ENCODE measurements at places on chromosomes 6 and 20.

DNA sequence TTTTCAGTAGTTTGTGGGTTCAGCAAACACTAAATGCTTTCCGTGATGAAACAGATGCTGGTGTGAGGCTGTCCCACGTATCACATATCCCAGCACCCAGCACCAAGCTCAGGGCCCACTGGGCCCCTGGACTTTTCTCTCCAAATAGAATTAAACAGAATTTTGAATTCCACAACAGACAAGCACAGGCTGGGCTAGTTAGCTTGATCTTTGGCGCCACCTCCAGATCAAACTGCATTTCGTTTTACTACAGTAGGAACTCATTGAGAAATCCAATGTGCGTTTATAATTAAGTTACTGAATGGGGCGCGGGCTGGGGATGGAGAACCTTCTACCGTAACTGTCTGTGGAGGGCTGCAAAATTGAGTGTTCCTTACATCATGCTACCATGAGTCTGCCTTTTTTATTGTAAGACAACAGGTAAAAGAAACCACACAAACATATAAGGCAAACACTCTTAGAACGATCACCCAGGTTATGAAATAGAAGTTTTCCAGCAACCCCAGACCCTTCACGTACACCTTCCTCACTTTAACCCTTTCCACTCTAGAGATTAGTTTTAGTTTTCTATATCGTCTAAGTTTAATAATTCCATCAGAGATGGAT is 107.8 kb downstream of the ZFP64 start:
- peak; percentile 57 for DNase-seq

DNA sequence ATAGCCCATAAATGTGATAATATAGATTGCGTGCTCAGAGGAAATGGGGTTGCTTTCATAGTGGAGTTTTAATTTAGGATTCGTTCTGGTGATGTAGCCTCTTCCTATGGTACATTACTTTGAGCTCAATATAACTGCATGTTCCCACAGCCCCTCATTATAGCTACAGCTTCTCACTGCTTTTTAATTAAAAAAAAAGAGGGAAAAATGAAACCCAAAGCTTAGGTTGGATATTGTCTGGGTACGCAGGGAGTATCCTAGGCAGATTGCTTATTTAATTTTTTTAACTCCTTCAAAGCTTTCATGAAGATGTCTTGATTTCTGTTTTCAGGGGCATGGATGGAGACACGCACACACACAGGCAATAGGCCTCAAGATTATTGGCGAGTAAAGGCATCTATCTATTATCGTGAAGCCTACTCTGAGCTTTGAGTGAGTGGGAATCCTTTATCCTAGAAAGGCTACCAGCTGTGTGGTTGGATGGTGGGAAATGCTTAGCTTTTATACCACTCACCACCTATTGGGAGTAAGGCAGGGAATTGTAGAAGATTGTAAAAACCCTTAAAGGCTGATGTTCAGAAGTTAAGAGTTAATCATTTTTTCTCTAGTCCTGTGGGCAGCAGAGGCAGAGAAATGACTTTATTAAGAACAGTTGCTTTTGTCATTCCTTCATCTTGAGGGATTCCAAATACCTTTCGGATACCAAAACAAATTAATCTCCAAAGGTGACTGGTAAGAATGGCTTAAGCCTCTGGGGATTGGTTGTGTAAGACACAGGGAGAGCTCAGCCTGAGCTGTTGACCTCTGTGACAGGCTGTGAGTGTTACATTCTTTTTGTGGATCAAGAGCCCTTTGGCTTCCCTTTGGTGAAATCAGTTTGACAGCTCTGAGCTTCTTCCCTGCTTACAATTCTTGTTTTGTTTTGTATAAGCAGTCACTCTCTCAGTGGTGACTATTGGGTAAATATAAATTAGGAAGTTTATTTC is 33.4 kb downstream of the CTNNBL1 start:
- DNase-seq = no peak

DNA sequence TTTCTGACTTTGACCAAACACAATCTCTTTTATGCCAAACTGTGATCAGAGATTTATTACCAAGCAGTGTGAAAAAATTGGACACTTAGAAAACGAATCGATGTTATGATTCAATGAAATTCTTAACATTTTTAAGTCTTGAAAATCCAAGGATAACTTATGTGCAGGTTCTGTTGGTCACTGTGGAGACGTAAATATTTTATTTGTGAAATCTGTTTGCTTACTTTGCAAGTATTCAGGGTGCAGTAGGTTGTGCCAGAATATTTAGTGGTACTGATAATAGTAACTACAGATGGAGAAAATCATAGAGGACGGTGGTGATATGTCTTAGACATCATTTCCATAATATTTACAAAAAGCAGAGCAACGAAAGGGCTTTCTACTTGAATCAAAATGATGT is 97.3 kb downstream of the BMP2 start:
- DNase-seq = no peak

DNA sequence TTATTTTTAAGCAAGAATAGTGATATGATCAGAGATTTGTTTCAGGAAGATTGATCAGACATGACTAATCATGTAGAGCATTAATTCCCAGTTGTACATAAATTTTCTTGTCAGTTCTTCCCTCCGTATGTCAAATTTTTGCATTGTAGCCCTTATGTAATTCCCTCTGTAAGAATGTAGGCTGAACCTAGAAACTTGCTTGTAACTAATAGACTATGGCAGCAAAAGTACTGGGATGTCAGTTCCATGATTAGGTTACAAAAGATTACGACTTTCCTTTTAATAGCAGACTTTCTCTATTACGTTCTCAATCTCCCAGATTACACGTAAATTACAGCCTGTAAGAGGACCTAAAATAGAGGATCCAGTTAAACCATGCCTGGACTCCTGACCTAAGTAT is 79.4 kb upstream of the EPHA7 start:
- DNase-seq = no peak

DNA sequence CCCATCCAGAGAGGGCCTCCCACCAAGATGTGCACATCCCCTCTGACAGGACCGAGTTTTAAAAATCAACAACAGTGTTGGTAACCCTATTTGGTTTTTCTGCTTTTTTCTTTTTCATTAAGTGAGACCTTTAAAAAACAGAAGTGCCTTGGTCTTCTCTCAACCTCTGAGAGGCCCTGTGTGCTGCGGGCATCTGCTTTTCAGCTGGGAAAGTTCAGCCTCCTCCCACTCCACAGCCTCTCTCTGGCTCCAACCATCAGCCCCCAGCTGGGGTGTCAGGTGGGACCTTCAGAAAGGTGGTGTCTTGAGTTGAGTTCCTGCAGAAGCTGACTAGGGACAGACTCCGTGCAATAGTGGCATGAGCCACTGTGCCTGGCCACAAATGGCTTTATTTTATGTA is 64.6 kb upstream of the ZMYND8 start:
- DNase-seq = no peak

- no peak for DNase-seq
Measured at GRCh38 chr6:44699082-44699481, 311.6 kb downstream of the CDC5L start.

GRCh38 chr20:37075932-37076685 is 19.7 kb downstream of the RBL1 start:
- DNase-seq = no peak

DNA sequence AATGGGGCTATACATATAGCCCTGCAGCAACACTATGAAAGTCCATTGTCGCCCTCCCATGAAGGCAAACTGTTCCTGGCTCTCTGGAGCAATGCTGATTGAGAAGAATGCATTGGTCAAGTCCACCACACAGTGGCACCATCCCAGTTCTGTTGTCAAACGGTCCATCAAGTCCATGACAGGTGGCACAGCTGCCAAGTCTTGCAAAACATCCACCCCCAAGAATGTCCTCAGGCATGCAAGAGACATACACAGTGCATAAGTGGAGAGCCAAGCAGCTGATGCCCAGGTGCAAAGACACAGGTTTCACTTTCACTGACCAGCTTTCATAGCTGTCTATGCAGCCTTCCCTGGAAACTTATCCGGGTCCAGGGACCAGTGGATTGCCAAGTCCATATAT is 17.5 kb downstream of the ZNF391 start:
- DNase-seq = no peak

GRCh38 chr6:130034378-130035146 is 16.2 kb downstream of the L3MBTL3 start:
- no peak for DNase-seq

- DNase-seq = no peak
Measured at GRCh38 chr20:32804022-32804715, 15.6 kb upstream of the MAPRE1 start.

DNA sequence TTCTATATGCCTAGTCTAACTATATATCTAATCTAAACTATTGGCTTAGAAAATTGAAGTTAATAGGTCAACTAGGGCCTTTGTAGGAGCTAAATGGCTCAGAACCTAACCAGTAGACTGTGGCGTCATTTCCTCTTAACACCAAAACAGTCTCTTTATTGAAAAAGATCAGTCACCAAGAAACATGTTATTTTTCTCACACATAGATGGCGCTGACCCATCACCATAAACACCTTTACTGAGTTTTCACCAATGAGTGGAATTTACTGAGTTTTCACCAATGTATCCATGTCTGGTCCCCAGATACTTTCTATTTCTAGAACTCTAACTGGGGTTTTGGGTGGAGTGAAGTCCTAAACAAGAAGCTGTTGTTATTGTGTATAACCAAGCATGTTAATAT is 636.0 kb downstream of the BCKDHB start:
- no peak for DNase-seq

GRCh38 chr6:109167562-109167961 is 72.3 kb downstream of the CEP57L1 start:
- DNase-seq = no peak

DNA sequence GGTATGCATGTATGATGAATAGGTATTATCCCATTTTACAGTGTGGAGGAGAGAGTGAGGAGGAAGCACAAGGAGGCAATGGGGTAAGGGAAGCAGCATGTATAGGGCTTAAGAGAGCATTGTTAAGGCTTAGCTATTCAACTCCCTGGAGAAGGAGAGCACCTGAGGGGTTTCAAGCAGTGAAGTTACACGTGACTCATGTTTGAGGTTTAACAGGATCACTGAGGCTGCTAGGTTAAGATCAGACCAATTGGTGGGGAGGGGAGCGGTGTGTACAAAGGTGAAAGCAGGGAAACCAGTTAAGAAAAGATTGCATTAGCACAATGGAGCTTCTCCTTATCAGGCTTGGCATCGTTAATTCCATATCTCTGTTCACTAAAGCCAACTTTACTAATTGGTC is 64.4 kb upstream of the NHSL1 start:
- DNase-seq = no peak

- no peak for DNase-seq
Measured at GRCh38 chr6:41336824-41337223, 1.4 kb downstream of the NCR2 start.

DNA sequence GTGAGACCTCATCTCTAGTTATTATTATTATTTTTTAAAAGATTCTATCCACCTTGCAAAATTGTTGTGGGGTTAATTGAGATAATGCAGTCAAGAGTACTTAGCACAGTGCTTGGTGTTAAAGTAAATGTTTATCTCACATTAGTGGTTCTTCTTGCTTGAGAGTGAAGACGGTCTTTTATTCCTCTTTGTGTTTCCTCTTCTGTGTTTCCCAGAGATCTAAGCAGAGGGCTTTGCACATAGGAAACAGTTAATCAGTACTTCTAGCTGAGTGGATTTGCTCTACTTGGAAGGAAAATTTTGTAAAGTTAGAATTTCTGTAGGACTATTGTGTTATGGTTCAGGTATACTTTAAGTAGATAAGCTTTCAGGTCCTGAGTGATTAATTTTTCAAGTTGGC is 3.5 kb downstream of the ARMC2 start:
- no peak for DNase-seq

- no peak for DNase-seq
Measured at GRCh38 chr6:10529231-10529801, 8.2 kb downstream of the GCNT2 start.

GRCh38 chr6:16087386-16087785 is 41.5 kb upstream of the MYLIP start:
- DNase-seq = no peak

Measured in left renal cortex interstitium (tissue), 4 donors.